ENCODE measurements at places on chromosomes 16 and 17.

GRCh38 chr17:28646039-28646754 lies 1.2 kb upstream of the BLTP2 start:
- DNase-seq, result no peak

DNA sequence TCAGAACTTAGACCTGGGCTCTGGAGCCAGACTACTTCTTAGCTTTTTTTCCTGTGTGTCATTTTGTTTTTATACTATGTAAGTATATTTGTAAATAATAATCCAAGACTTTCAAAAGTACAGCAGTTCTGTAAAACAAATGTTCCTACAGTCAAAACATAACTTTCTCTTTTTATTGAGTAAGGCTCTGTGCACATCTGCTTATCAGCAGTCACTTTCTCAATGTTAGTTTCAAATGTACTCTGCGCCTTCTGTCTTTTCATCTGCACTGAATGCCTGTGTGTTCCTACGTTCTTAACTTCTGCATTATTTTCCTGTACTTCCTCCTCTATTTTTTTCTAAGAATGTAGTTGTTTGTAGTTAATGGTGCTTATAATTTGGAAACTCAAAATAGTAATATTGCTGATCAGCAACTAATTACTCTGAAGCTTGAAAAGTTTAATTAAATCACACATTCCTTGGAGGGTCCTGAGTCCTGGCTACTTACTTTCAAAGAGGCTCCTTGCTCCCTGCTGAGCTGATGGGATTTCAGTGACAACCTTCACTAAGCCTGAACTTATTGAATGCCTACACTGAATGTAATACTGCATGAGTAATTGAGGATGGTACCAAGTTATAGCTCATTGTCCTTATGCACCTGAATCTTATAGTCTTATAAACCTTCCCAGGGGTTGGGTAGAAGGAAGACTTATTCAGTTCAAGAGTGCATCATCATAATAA lies 329.9 kb downstream of the KCNJ2 start:
- DNase-seq, result no peak

DNA sequence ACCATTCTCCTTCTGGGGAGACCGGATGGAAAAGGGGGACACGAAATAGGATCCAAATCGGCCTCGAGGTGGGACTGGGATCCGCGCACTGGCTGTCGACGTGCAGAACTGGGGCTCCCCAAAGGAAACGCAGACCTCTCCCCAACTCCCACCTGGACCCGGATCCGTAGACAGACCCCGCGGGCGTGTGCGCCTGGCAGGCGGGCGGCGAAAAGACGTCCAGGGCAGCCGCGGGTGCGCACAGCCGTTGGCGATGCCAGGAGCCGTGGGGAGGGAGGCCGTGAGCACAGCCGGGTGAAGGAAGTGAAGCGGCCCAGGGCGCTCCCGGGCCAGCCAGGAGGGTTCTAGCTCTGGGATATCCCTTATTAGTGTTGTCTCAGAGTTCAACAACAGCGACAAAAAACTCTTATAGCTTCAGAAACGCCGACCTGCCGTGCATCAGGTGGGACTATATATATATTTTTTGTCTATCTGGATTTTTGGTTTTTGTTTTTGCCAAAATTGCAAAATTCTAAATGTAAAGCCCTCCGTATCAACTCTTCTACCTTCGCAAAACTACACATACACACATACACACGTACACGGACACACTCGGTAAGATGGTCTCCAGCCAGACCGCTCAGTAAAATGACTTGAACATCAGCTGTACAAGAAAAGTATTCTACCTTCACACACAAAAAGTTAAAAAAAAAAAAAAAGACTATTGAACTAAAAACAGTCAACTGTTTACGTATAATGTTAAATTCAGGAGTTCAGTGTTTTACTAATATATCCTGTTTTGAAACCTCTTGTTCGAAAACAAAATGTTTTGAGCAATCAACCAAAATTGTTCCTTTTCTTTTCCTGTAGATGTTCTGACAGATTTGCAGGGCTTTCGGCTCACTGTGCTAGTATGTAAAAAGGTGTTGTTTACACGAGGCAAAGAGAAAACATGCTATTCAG lies 5.2 kb upstream of the AATF start:
- no peak for DNase-seq

GRCh38 chr17:41483991-41484826 lies 3.3 kb upstream of the KRT35 start:
- no peak for DNase-seq

DNA sequence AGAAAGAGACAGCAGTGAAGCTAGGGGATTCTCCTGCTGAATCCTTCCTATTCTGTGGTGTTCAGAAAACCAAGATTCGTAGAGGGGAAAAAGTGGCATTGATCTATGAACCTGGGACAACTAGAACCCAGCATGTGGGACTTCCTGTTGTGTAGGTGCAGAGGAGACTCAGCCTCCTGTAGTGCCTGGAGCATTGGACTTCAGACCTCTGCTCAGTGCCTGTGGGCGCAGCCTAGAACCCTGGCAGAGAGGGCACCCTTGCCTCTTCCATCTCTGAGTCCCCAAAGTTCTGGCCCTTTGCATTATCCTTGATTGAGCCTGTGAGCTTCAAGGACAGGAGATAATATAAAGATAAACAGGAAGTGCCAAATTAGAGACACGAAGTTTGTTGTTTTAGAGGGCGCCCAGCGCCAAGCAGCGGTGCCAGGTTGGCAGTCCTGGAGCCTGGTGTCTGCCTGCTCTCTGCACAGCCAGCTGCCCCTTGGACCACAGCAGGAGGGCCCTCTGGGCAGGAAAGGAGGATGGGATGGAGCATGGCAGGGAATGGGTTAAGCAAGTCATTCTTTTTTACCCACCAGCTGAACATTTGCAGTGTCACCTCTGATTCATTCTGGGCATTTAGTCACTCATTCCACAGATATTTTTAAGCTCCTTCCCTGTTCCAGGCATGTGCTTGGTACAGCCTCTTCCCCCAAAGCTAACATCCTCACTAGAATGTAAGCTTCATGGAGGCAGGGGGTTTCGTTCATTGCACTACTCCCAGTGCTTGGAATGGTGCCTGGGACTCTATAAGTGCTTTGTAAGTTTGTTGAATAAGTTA lies 11.9 kb upstream of the SP6 start:
- DNase-seq, result peak; percentile 68

DNA sequence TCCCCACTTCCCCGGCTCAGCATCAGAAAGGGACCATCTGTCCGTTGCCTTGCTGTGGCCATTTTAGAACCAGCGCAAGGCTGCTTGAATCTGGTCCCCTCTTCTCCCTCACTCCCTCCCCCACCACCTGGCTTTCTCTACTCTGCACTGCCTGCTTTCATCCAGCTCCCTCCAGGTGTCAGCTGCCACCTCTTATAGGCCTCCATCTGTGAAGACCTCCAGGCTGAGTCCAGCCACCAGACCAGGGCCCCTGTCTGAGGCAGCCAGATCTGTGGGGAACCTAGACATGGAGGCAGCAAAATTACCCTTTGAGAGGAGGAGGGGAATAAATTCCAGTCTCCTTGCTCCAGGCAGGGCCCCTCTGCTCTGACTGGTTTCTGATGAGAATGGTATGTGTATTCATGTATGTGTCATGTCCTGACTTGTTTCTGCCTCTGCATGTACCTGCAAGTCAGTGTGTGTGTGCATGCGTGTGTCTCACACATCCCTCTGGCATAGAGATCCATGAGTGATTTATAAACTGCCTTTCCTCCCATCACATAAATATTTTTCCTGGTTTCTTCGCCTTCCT lies 21.1 kb downstream of the MINK1 start:
- DNase-seq, result no peak

DNA sequence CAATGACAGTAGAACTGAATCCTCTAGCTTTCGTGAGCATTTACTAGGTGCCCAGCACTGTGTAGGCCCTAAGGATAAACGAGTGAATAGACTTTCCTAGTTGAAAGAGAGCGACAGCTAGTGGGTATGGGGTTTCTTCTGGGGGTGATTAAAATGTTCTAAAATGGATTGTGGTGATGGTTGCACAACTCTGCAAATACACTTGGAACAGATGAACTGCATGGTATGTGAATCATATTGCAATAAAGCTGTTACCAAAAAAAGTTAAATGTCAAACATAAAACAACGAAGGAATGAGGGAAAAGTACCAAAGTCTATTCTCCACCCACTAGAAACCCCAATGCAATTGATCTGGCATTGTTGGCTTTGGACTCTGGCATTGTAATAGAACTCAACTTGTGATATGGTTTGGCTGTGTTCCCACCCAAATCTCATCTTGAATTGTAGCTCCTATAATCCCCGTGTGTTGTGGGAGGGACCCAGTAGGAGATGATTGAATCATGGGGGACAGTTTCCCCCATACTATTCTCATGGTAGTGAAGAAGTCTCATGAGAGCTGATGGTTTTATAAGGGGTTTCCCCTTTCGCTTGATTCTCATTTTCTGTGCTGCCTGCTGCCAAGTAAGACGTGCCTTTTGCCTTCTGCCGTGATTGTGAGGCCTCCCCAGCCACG lies 70.5 kb downstream of the MARF1 start:
- no peak for DNase-seq

- no peak for DNase-seq
These were observed 73.0 kb downstream of the OR1D5 start for GRCh38 chr17:2990396-2990795.

Measured in SW 1271 (cell line).